COLO829 (cell line): ENCODE measurements at places on chromosomes 7 and 10.

- DNase-seq = no peak
These were observed 95.5 kb downstream of the MAP3K8 start for GRCh38 chr10:30529373-30529998.

- DNase-seq = no peak
These were observed 189.9 kb downstream of the EXOC4 start for GRCh38 chr7:133442818-133443217.

GRCh38 chr10:37777056-37777455, 80.4 kb downstream of the ZNF248 start:
- DNase-seq = no peak

DNA sequence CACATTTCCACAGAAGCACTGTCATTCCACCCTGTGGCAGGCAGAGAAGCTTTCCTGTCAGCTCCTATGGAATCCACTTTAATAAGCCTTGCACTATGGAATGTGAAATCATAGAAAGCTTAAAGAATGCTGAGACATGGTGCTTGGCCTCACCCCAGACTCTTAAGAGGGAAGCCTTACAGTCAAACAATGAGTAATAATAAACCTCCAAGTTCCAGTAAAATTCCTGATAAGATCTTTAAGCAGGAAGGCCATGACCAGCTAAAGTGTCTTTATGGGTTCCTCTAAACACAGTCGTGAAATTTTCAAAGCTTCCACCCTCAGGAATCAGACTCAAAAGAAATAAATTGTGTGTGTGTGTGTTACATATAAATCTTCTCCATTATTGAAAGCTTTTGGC, 11.9 kb upstream of the TEX36 start:
- DNase-seq = no peak

GRCh38 chr7:20222219-20222828, 5.1 kb upstream of the MACC1 start:
- DNase-seq = no peak

- no peak for DNase-seq
These were observed 45.8 kb downstream of the FKBP6 start for GRCh38 chr7:73373741-73374140.

DNA sequence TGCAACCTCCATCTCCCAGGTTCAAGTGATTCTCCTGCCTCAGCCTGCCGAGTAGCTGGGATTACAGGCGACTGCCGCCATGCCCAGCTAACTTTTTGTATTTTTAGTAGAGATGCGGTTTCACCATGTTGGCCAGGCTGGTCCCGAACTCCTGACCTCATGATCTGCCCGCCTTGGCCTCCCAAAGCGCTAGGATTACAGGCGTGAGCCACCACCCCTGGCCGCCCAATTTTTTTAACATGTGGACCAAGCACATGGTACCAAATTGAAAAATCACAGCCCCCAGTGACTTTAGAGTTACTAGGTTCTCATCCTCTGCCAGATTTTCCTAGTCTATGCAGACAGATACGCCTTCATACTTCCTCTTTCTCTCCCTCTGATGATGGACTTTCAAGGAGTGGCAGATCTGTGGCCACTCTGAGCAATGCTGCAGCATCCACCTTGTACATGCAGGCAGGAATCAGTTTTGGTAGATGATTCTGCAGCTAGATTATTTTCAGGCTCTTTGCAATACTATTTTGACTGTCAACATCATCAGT, 34.0 kb upstream of the EZH2 start:
- DNase-seq = no peak

DNA sequence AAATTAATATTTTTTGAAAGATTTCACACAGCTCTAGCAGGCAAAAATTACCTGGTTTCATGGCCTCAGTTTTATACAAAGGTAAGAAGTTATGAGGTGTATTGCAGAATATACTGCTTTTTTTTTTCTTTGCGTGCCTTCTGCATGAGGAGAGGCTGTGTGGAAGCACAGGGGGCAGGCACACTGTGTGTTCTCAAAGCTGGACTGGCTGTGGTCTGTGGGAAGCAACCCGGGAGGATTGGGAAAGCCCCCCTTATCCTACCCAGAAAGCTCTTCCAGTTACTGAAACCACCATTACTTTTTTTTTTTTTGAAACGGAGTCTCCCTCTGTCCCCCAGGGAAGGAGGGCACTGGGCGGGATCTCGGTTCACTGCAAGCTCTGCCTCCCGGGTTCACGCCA, 25.0 kb downstream of the ADARB2 start:
- DNase-seq = no peak
